BE2C (cell line): ENCODE measurements at places on chromosomes 4 and X.

- no peak for DNase-seq
These were observed 18.3 kb downstream of the TMEM31 start for GRCh38 chrX:103729015-103729414.

DNA sequence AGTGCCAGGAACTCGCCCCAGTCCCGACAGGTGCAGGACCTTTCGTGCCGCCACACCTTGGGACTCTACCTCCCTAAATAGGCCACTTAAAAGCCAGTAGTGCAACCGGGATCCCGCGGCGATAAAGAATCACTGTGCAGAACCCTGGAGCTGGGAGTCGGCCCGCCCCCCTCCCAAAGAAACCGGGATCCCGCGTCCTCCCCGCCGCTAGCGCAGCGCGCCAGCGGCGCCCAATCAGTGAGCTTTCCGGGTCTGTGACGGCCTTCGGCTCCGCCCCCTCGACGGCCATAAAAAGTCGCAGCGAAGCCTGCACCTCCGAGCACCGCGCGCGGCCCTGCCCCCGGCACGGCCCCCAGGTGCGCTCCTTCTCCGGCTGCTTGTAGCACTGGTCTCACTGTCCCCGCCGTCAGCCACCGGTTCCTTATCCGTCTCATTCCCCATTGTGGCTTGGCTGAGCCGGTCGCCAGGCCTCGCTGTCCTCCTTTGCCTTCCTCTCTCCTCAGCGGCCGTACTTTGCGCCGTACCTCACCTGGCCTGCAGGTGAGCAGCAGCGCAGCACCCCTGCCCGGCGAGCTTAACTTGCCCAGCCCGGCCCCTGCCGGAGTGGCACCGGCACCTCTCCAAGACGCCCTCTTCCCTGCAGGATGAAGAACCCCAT is at the start of gene LRAT:
TSS of gene LRAT (plus strand) at position 318 of the 658 bp plus-strand sequence. CDS start at position 645, 327 bp downstream.
- DNase-seq = peak; percentile 58

GRCh38 chr4:184356366-184356765 is 118.0 kb downstream of the IRF2 start:
- no peak for DNase-seq

DNA sequence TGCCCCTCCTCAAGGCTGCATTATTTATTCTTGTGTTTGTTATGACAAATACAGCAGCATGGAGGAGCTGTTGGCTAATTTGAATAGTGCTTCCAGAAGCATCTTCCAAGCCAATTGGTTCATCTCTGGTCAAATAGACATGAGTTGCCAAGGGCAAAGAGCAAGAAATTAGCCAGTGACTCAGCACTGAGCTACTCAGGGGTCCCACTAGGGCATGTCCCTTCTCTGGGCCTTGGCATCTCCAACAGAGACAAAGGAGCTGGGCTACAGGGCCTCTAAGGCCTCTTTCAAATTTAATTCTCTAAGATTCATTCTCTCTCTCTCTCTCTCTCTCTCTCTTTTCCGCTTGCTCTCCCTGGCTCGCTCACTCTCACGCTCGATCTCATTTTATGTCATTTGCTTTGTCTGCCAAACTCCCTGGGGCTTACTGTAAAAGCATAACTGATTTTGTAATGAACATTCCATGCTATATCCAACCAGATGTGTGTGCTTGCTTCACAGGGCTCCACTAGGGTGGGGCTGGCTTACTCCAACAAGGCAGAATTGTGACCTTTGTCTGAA is 86.7 kb upstream of the MAGEA4 start:
- no peak for DNase-seq

DNA sequence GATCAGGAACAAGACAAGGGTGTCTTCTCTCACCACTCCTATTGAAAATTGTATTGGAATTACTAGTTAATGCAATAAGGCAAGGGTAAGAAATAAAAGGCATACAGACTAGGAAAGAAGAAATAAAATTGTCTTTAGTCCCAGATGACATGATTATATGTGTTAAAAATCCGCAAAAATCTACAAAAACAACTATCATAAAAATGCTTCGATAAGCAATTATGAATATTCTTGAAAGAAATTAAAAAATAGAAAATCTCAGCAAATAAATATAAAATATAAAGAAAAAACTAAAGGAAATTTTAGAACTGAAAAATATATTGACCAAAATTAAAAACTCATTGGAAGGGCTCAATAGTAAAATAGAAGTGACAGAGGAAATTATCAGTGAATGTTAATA is 243.3 kb downstream of the ZNF674 start:
- no peak for DNase-seq

DNA sequence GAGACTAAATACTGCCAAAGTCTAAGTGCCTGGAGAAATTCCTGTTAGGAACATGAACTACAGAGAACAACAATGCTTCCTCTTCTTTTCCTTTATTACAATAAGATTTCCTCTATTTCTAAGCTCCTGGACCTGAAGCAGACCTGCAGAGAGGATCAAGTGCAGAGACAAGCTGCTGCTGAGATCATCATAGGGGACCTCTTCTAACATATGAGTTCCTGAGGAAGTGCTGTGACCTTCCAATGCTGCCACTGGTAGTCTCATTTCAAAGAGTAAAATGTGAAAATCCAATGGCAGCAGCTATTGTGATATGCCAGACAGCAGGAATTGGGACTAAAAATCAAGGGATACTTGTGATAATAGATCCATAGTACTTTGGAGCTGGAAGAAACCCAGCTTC is 28.0 kb downstream of the CCNG2 start:
- no peak for DNase-seq

DNA sequence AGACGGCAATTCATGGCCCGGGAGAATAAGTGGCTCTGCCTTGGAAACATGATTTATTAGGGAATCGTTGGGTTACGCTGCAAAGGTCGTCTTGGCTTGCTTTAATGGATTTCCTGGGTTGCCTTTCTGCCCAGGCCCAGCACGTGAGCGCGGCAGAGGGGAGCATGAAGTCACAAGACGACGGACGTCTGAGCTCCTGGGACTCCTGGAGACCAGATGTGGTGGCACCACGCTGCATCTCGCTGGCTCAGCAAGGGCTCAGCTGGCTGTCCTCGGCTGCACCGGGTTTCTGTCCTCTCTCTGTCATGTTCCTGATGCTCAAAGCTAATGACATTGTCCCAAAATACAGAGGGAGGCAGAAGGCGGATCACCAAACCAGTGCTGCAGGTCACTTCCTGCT is 61.2 kb downstream of the C4orf50 start:
- peak; percentile 52 for DNase-seq

DNA sequence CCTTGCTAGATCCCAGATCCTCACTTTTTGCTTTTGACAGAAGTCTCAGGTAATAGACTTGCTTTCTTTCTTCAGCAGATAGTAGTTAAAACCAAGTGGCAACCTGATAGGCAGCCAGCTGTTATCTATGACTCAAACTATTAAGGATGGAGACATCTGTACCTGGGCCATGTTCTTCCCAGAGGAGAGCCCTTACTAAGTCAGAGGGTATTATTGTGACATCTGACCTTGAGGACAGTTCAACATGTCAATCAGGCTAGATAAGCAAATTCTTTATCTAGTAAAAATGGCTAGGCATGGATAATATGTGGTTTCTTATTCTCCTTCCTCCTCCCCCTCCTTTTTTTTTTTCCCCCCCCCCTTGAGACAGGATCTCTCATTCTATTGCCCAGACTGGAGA is 39.2 kb downstream of the TRIM2 start:
- DNase-seq = no peak

GRCh38 chrX:113935518-113935917 is 648.4 kb upstream of the HTR2C start:
- DNase-seq = no peak

DNA sequence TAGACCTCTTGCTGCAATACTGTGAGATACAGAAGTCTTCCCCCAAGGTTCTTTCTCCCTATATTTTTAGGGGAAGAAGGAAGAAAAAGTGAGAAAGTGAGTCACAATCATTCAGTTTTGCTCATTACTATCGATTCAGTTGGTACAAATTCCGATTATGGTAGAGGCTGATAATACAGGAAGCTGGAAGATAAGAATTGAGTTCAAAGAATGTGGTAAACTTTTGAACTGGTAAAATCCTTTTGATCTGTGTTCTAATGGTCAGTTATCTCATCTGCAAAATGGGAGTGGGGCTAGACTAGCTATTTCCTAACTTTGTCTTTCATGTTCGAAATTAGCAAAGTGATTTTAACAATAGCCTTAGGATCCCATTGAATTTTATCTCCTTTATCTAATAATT is 101.4 kb upstream of the FAT1 start:
- DNase-seq = no peak

GRCh38 chrX:155819525-155819924 is 61.6 kb upstream of the VAMP7 start:
- DNase-seq = no peak

- no peak for DNase-seq
These were observed 26.8 kb downstream of the PPP2R2C start for GRCh38 chr4:6445403-6446129.

DNA sequence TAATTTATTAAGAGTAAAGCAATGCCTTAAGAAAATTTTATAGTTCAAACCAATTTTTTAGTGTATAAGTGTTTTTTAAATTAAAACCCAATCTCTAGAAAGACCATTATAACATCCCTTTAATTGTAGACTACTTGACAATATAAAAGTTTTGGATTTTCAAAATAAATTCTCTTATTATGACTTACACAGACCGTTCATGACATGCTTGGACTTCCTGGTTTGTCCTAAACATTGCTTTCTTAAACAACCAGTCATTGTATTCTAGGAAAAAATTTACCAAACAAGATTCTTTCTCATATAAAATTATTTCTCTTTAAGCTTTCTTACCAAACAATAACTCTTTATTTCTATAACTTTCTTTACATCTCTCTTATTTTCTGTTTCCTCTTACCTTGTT is 49.0 kb upstream of the CXorf51A start:
- DNase-seq = no peak

GRCh38 chr4:73137121-73137520 is 67.6 kb upstream of the COX18 start:
- DNase-seq = no peak

DNA sequence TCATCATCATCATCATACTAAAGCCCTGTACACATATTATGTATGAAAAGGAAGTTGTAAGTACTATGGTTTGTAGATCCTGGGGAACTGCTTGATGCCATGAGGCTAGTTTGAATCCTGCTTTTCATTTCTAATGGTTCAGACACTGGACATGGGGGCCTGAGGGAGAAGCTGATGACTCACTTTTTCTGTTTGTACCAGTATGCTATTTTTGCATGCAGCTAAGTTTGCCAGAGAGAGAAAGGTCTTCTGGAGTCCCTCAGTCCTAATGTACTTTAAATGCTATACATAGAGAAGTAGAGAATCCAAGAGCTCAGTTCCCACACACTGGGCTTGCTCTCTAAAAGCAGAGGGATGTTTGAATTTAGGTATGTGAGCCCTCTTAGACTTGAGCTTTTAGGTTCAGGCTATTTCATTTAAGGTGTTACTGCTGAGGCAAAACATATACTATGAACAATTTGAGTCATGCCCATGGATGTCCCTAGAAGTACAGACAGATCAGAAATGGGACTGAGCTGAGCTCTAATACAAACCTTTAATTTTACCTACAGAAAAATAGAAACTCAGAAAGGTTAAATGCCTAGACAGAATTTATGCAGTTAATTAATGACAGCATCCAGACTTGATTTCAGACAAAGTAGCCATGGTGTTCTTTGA is 17.6 kb upstream of the HS3ST1 start:
- DNase-seq = no peak

DNA sequence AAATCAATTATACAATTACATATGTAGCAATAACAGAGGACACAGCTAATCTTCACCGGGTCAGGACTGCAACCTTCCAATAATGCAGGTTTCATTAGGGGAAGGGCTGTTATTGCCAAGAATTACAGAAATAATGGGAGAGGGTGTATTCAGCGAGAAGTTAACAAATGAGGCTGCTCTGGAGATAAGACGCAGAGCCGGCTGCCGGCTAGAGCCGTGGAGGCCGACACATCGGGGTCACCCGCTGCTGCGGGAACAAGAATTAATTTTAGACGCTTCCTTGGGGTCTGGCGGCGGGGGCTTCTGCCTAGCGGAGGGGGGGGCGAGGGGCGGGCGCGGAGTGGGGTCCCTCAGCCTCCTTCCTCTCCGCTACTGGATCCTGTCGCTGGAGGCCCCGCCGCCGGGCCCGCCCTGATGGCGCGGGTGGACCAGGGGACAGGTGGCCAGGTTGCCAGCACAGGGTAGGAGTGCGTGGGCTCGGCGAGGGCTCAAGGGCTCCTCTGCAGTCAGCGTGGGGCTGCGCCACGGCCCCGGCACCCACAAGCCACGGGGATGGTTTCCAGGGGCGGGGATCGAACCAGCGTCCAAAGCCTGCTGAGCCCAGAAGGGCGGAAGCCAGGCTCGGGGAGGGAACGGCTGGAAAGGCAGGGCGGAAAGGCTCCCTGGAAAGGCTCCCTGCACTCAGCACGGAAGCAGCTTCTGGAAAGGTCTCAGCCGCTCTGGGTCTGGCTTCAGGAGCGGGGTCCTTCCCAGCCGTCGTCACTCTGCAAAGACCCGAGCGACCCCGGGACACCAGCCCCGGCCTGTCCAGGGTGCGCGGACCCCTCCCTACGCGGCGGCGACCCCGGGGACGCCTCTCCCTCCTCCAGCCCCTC is 113.8 kb upstream of the NKX1-1 start:
- peak; percentile 4 for DNase-seq

DNA sequence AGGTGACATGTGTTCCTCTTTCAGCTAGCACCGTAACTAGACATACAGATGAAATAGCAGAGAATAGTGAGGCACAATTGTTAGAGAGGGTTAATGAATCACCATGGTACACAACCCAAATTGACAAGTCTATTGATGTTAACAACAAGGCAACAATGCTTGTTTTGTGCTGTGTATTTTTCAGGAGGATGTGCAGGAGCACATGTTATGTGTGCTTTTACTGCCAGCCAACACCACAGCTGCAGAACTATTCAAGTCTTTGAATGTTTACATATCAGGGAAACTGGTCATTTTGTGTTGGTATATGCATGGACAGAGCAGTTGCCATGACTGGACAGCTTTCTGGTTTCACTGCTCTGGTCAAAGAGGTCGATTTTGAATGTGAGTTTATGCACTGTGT is 32.8 kb downstream of the STBD1 start:
- DNase-seq = no peak

GRCh38 chr4:26175905-26176470 is 144.8 kb upstream of the RBPJ start:
- no peak for DNase-seq

GRCh38 chr4:151117371-151117962 is 18.0 kb downstream of the RPS3A start:
- DNase-seq = peak; percentile 69

DNA sequence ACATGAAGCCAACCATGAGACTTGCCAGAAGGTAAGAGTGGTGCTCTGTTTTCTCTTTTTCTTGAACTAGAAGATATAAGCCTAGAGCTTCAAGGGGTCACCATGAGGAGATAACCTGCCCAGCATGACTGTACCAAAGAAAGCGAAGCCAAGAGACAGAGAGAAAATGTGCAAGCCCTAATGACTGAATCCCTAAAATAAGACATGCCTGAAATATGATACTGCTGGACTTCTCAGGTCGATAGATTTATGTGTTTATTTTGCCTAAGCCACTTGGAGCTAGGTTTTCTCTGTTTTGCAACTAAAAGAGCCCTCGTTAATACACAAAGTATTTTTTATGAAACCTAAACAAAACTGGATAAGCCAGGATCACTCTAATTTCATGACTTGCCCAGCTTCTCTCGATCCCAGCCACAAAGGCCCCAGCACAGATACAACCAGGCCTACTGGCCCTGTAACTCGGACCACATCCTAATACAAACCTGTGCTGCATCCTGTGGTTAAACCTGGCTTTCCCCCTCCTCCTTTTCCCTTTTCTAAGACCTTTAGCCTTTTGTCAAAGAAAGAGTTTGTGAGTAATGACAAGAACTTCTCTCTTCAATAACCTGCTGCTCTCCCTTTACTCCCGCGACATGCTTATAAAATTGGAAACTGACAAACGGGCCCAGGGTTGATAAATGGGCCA is 185.8 kb downstream of the APBB2 start:
- no peak for DNase-seq

- DNase-seq = peak; percentile 74
These were observed 733 bp downstream of the FRYL start for GRCh38 chr4:48779095-48779997.
